Aorta (tissue), 5 donors: ENCODE measurements at places on chromosomes 2 and 18.

GRCh38 chr2:128313931-128314347, 4.7 kb downstream of the HS6ST1 start:
- no peak for DNase-seq

- DNase-seq: no peak
These were observed 18.1 kb downstream of the ZNF516 start for GRCh38 chr18:76476665-76477561.

DNA sequence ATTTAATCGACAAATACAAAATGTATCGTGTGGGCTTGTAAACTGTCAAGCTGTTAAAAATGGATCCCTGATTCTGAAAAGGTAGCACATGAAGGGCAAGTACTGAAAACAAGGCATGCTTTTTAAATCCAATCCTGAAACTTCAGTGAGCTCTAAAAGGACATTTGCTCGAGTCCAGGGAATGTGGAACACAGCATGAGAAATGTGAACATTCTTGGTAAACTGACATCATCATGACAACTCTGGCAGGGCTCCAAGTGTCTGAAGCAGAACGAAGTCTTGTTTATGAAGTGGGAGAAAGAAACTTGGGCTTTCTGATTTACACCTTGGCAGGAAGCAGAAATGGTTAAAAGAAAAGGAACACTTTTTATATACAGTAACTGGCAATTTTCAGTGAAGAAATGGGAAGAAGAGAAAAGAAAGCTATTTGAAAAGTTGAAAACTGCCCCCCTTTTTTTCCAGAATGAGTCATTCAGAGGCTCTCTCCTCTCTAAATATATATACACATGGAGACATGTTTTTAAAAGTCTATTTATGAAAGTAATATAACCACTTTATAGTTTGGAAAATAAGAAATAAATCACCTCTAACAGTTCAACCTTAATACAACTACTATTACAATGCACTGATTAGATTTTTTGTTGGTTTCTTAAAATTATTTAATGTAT, 120.8 kb downstream of the GAREM1 start:
- DNase-seq: no peak

- DNase-seq: no peak
These were observed 28.4 kb downstream of the CPS1 start for GRCh38 chr2:210584834-210585233.

DNA sequence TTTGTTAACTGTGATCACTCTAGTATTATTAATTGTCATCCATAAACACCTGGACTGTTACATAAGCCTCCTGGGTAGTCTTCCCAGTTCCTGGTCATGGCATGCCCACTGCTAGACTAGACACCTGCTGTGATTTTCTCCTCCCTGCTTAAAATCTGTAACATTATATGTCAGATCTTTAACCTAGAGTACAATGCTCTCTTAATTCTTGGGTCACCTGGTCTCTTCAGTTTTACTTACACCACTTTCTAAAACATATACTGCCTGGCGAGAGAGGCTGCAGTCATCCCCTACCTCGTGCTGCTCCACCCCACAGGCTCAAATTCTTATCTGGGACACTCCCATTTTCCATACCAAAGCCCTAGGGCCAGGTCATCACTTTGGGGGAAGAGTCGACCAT, 161.3 kb downstream of the CDH2 start:
- DNase-seq: no peak
